Progenitor cell of endocrine pancreas (in vitro differentiated cells): ENCODE measurements at places on chromosomes 6 and 20.
A peak's percentile ranks its signal among the peaks of the same experiment; 100 is the strongest.

DNA sequence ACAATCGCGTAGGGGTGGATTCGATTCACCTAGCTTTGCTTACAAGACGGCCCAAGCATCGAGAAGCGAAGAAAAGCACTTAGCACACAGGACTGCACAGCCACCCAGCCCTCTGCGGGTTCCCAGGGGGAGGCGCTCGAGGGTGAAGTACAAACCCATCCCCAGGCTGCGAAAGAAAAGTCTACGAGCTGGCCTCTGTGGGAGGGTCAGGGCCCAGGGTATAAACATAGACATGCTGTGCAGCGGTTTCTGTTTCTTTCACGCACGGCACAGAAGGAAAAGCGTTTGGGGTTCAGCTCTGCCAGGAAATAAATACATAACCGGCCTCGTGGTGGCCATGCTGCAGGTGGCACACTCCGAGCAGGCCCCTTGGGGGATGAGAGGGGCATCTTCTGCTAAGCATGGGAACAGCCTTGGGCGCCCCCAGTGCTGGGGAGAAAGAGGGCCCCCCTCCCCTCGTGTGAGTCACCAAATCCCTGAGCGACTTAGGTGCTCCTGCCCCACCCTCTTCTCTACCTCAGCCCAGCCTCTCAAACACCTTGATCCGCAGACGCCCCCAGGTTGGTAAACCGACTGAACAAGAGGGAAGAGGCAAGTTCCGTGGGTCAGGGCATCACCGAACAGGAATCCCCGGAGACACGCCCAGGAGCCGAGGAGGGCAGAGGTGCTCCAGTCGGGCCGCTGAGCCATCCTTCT, 91.6 kb upstream of the RIPOR2 start:
- DNase-seq: no peak

DNA sequence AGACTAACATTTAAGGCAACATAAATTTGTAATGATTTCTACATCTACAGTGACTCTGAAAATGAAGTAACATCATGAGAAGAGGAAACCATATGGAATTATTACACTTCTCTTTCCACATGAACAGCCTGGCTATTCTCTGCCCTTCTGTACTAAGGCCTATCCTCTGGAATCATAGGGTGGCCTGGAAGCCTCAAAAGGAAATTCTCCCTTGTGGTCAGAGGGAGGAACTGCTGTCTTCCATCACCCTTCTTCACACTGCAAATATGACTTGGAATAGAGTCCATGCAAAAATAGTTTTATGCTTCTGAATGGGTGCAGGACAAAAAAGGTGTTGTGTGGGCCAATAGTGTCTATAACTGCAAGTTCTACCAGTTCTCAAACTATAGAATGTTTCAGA, 44.6 kb upstream of the SH3BGRL2 start:
- DNase-seq: no peak

DNA sequence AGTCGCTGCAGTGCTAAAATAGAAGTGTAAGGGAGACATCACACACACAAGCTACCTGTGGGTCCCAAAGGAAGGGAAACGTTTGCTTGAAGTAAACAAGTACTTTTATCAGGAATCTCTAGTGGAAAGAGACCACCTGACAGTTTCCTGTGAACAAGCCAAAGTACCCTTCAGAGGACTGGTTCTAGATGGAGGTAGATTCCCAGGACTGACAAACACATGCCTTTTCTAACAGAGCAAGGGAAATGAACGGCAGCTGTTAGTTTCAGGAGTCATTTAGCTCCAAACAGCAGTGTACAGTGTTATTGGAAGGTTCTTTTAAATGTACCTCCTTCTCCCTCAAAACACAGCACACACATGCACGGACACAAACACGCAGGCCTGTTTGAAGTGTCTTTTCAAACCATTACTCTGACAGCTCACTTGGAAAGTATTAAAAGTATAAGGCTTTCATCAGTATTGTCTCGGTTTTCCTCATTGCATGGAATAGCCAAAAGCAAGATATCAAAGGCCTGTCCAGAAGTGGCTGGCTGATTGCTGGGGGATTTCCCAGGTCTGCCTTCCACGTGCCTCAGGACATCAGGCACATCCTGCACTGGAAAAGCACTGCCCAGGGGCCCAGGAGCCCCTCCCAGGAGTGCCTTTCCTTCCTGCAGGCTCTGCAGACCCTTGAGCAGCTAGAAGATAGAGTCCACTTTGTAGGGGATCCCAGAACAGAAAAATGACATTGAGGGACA, 393.2 kb upstream of the SOX4 start:
- no peak for DNase-seq

- peak; percentile 25 for DNase-seq
These were observed 686 bp downstream of the TMEM170B start for GRCh38 chr6:11538052-11538818.

DNA sequence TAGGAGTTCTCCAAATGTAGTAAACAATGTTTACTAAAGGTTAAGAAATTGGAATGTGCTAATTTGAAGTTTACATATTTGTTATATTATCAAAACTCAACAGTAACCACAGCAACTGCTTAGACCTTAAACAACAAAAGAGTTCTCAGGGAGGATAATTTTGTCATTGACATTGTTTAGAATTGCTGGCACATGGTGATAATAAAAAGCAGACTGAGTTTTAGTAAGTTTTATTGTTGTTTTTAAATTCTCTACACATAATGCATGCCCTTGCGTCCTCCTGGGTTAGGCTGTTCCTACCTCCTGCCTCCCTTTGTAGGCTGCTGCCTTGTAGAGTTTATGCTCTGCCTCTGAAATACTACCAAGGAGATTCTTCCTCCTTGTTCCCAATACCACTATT, 28.7 kb downstream of the LAMA4 start:
- no peak for DNase-seq

- DNase-seq: no peak
These were observed 325.9 kb downstream of the COL12A1 start for GRCh38 chr6:74879976-74880375.

DNA sequence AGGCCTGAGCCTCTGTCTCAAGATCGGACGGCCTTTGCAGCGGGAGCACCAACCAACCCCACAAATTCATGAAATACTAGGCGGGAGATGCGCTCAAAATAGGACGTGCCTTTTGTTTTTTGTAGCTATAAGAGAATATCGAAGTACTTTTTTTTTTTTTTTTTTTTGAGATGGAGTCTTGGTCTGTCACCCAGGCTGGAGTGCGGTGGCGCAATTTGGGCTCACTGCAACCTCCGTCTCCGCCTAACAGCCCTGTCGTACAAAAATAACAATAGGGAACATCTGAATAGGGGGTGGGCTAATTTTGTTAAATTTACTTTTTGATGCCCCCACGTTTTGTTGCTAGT, 5.9 kb upstream of the TUBB2A start:
- DNase-seq: no peak

DNA sequence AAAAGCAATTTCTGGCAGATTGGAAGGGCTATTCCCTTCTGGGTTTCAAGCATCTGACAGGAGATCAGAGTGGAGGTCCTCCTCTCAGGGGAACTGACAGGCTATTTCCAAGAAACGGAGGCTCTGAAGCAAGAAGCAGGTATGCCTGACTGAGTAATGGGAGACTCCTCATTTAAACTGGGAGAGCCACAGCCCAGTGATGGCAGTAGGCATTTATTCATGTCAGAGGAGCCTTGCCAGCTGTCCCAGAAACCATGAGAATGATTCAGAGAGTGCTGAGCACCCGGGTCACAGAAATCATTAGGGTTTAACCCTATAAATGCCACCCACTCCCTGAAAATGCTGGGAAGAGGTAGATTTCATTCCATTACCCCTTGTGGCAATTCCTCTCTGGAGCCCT, 247.5 kb upstream of the RNF217 start:
- no peak for DNase-seq

DNA sequence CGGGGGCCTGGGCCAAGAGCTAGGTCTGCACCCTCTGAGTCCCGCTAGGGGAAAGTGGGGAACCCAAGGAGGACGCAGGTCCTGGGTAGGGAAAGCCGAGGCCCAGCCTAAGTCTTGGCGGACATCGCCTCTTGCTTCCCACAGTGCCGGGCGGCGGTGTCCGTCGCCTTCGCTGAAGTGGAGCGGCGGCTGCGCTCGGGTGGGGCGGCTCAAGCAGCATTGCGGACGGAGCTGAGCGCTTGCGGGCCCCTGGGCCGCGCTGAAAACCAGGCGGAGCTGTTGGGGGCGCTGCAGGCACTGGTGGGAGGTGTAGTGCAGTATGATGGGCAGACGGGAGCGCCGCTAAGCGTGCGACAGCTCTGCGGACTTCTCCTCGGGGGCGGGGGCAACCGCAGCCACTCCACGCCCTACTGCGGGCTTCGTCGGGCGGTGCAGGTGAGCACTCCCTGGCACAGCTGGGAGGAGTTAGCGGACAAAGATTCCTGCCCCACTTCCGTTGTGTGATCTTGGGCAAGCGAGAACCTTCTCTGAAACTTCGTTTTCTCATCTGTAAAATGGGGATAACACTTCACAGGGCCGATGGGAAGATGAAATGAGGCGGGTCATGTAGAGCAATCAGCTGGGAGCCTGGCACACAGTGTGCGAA, 4.2 kb downstream of the PRSS16 start:
- DNase-seq: peak; percentile 89

- no peak for DNase-seq
These were observed 10.7 kb downstream of the ZBTB24 start for GRCh38 chr6:109472132-109472995.

DNA sequence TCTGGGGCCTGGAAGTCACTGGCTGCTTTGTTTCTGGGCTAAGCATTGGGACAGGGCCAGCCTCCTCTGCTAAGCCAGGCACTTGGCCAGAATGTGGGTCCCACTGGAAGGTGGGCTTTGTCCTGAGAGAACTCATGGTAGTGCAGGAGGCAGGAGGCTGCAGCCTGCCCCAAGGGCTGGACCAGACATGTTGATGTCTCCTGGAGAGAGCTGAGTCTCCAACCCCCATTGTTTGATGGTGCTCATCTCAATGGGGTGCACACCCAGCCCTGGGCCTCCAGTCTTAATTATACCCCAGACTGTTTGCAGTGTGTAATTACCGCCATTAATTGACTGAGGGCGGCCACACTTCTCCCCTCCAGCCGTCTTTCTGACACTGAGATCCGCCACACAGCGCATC, 220.5 kb upstream of the PMEPA1 start:
- DNase-seq: no peak

DNA sequence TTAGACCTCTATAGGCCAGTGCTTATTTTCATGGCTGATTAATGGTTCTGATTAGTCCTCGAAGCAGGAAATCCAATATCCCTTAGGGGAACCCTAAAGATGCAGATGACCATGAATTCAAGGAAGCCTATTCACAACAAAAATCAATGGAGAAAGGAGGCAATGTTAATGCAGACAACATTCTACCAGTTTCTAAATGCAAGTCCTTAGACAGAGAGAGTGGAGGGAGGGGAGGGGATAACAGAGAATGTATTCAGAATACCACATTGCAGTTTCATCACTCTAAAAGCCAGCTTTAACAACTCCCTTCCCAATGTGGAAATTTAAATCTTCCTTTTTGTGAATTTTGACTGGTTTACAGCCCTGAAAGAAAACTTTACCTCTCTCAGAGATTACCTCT, 87.1 kb upstream of the POU3F2 start:
- DNase-seq: no peak

DNA sequence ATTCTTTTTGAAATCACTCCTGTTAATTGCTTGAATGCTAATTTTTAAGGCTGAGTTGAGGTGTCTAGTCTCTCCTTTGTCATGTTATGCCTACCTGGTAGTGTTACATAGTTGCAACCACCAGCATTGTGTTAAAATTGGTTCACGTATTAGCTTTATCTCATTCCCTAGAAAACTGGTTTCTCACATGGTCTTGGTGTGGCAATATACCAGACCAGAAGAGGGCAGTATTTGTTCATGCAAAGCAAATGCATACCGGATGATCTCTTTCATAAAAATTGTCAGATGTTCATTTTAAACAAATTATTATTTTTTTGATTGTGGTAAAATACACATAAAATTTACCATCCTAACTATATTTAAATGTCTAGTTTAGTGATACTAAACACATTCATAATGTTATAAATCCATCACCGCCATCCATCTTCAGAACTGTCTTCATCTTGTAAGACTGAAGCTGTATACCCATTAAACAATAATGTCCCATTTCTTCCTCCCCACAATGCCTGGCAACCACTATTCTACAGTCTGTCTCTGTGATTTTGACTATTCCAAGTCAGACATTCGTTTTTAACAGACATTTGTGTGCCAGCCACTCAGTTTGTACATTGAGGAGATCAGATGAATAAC, 92.8 kb downstream of the ATRN start:
- DNase-seq: no peak

GRCh38 chr6:139361211-139361610, 13.2 kb downstream of the CITED2 start:
- no peak for DNase-seq

GRCh38 chr6:51535327-51535726, 552.1 kb downstream of the PKHD1 start:
- DNase-seq: no peak

DNA sequence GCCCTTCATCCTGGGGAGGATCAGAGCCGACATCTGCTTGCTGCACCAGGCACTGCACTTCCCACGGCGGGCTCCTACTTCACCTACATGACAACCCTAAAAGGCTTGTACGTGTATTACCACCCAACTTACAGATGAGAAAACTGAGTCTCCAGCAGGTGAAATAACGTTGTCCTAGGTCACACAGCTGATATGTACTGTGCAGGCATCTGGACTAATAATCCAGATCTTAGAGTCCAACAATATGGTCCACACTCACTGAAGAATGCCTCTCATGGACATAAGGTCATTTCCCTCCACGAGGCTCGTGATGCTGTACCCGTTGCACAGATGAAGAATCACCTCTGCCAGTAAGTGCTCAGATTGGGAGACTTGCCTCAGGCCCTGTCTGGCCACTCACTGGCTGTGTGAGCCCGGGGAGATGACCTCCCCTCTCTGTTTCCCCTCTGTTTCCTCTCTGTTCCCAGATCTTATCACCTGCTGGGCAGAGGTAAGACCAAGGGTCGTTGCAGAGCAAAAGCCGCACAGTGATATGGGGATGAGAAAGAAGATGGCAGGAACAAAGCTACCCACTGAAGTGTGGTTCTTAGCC, 32.1 kb downstream of the TGM2 start:
- DNase-seq: no peak

- DNase-seq: no peak
These were observed 15.0 kb downstream of the SS18L1 start for GRCh38 chr20:62158541-62158940.
